ENCODE measurements at places on chromosomes 5 and 9. TPM values are rescaled to one million over a fixed set of nuclear protein-coding genes. Genes with fewer than 3 reads are reported as not detected.
A peak's percentile ranks its signal among the peaks of the same experiment; 100 is the strongest.

- no peak for DNase-seq
Measured at GRCh38 chr5:126143622-126144021, 279.6 kb upstream of the GRAMD2B start.

Gene SOHLH1
- total RNA-seq = not detected

GRCh38 chr9:103186959-103187358, 191.8 kb downstream of the CYLC2 start:
- no peak for DNase-seq

Gene TRPM6
- 0.24 TPM for total RNA-seq

DNA sequence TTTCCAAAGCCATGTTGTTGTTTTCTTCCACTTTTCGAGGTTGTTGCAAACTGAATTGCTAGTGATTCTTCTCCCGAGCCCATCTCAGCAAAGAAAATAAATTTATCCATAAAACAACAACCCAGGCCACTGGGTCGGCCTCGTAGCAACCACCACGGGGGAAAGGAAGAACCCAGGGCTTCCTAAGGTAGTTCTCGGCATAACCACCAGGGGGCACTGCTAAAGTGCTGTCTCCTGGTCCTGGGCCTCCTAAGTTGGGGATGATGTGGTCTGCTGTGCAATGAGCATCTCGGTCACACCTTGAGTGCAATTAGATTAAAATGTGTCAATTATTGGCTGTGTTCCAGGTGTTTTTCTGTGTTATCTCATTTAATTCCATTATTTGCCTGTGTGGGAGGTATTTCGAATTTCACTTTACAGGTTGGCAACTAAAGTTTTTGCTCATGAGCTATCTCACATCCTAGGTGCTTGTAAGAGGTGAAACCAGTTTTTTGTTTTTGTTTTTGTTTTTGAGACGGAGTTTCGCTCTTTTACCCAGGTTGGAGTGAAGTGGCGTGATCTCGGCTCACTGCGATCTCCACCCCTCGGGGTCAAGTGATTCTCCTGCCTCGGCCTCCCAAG, 102.8 kb upstream of the DAP start:
- peak; percentile 86 for DNase-seq

- DNase-seq = peak; percentile 94
Measured at GRCh38 chr9:129720181-129720864, 32.5 kb downstream of the PTGES start.

Gene SCAI
- total RNA-seq = 6.4 TPM

GRCh38 chr9:71719088-71719487, 49.2 kb downstream of the CEMIP2 start:
- DNase-seq = no peak

- DNase-seq = no peak
Measured at GRCh38 chr9:68847765-68848164, 142.7 kb downstream of the PIP5K1B start.

- DNase-seq = peak; percentile 93
Measured at GRCh38 chr9:133103183-133103986, 17.7 kb downstream of the RALGDS start.

- DNase-seq = peak; percentile 59
Measured at GRCh38 chr5:55037046-55037771, 13.2 kb downstream of the GZMK start.

DNA sequence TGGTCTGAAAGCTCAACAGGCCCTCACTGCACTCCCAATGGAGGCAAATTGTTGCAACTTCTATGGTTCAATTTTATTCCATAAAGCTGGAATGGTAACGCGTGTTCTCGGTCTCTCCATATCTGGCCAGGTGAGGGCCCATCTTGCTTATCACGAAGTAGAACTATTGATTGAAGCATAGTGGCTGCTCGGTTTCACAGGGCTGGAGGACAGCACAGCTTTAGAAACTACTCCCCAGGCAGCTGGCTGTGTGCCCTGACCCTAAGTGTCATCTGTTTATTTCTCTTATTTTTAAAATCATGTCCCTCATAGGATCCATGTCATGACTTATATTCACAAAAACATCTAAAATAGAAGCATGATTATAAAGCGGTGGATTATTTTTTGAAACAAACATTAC, 223.4 kb downstream of the NPR3 start:
- DNase-seq = no peak

- no peak for DNase-seq
Measured at GRCh38 chr9:406886-407654, 192.4 kb downstream of the DOCK8 start.

Gene TSSK1B
- total RNA-seq = not detected

- no peak for DNase-seq
Measured at GRCh38 chr5:132673939-132674630, at the start of gene IL4. Gene IL4 (plus strand): TSS chr5:132673989. CDS start chr5:132674051, 62 bp downstream.

- DNase-seq = no peak
Measured at GRCh38 chr9:93830606-93831005, 124.5 kb downstream of the BARX1 start.

Gene KIF4B
- 0.03 TPM for total RNA-seq

DNA sequence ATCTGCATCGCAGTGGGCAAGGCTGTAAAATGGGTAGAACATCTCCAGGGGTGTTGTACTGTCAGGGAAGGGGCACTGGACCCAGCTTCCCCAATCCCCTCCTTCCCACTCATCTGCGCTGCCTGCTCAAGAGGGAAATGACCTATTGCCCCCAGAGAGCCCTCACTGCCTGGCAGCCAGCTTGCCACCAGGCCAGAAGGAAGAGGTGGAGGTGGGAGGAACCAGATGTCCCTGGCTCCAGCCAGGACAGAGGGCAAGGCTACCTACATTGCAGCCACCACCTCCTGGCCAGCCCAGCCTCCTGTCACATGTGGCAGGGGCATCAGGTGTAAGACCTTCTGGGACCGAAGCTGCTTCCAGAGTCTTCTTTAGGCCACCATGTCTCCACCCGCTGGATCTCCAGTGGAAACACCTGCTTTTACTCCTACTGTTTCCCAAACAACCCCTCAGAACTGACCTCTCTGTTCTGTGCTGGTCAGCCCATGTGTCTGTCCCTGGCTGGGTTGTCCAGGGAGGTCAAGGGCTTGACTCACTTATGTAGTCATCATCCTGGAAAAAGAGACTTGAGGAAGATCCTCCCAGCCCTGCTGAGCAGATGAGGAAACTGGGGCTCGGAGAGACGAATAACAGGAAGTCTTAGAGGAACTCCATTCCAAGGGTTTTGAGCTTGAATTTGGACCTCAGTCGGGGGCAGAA, 42.3 kb downstream of the JADE2 start:
- no peak for DNase-seq

Gene SHC3
- 13.2 TPM for total RNA-seq

DNA sequence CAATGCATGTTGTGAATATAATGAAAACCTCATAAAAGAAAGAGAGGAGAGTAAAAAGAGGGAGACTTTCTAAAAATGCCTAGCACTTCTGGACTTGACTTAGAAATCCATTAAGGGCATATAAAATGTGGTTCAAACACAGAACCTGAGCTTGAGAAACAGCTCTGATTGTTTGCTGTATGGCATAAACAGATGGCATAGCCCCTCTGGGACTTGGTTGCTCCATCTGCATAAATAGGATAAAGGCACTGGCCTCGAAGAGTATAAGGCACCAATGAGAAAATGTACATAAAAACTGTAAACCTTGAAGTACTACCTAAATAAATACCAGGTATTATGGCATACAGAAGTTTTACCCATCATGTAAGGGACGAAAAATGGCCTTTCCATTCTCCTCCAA, 23.8 kb downstream of the MRPS27 start:
- DNase-seq = no peak

GRCh38 chr5:94388773-94389514, 229.5 kb downstream of the KIAA0825 start:
- DNase-seq = no peak

Gene ST6GALNAC6
- total RNA-seq = 30.6 TPM

GRCh38 chr5:157993986-157994691, 135.2 kb upstream of the CLINT1 start:
- DNase-seq = no peak

Gene TAF1L
- not detected for total RNA-seq

Gene PALM2AKAP2
- 1.1 TPM for total RNA-seq

DNA sequence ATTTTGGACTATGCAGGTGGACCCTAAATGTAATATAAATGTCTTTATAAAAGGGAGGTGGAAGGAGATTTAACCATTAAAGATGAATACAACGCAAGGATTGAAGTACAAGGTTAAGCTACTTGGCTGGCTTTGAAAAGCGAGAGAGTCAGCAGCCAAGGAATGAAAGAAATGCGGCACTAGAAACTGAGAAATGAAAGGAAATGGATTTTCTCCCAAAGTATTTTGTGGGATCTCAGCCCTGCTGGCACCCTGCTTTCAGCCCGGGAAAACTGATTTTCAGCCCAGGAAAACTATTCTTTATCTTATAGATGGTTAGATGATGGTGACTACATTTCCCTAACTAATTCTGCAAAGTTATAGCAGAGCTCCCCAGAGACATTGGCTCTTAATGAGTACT, 1349.6 kb upstream of the C9orf72 start:
- DNase-seq = no peak

- DNase-seq = peak; percentile 31
Measured at GRCh38 chr9:33263131-33264002, 1.1 kb downstream of the BAG1 start.
